Right hindlimb (tissue), 1 donor: ENCODE measurements at places on chromosomes 12 and 14.

GRCh38 chr12:65524666-65525065, 246.2 kb downstream of the MSRB3 start:
- no peak for DNase-seq

- no peak for DNase-seq
These were observed 50.1 kb downstream of the CRADD start for GRCh38 chr12:93727195-93727811.

GRCh38 chr14:69012256-69012953, 33.3 kb upstream of the ACTN1 start:
- no peak for DNase-seq

DNA sequence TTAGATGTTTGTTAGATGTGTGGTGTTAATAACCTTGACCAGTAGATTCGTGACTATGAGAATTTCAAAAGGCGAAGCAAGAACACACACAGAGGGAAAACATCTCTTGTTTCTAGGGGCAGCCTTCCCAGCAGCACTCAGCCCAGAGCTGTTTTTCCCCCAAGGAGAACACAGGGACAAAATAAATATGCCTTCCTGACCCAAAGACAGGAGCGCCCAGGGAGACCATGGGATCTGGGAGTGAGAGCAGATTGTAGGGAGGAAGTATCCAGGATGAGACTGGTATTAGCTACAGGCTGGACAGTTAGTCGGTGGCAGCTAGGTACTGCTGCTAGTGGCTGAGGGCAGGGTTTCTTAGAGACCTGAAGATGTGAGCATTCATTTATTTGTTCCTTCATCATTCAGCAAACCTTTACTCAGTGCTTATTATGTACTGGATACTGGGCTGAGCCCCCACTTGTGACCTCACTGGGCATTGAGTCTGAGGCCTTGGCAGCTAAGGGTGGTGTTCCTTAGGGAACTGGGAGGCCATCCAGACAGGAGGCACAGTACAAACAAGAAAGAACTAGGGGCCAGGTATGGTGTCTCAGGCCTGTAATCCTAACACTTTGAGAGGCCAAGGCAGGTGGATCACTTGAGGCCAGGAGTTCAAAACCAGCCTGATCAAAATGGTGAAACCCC, 469.8 kb downstream of the ZFP36L1 start:
- DNase-seq = no peak

DNA sequence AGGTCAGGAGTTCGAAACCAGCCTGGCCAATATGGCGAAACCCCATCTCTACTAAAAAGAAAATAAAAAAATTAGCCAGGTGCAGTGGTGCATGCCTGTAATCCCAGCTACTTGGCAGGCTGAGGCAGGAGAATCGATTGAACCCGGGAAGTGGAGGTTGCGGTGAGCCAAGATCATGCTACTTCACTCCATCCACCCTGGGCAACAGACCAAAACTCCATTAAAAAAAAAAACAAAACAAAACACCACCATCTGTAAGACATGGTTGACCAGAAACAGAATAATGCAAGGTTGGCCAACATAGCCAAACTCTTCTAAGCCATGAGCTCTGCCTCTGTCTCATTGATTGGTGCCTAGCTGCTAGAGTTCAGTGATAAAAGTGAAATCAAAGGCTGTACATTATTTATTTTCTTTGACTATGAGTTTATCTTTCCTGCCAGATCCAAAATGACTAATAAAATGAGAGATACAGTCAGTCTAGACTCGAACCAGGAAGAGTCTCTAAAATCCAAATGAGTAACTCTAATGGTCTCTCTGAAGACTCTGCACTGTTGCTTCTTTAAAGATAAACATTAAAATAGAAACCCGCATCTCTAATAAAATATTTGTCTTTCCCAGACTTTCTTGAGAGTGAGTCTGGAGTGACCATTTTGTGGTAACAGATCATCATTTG, 404.7 kb downstream of the DAD1 start:
- DNase-seq = no peak

- DNase-seq = no peak
These were observed 66.4 kb upstream of the TMEM263 start for GRCh38 chr12:106889326-106889725.

DNA sequence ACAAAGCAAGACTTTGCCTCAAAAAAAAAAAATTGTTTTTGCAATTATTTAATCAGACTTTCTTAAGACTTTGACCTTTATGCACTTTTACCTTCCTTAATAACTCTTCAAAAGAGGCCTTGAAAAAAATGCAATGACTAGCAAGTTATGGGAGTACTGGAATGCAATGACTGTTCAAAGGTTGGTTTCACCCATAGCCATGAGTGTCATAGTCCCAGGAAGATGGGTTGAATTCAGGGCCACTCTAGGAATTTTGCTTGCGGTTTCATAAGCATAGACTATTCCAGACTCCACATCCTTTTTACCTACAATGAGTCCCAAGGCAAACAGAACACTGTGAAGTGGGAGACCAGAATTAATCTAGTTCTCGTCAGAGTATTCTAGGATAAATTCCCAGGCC, 29.4 kb upstream of the DENND5B start:
- DNase-seq = no peak

DNA sequence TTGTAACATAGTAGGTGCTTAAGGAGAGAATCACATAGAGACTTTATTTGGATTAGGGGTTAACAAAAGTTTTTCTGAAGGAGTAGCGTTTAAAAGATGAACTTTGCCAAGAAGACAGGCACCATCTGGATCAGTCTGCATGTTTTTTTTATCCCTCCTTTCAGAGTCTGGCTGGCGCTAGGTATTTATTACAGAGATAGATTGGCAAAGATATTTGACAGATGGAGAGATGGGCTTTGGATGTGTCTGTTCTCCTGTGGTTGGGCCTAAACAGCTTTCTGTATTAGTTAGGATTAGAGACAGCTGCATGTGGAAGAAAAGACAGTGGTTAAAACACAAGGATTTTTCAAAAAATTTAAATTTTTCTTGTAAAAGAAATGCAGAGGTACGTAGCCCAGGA, 133.9 kb downstream of the C12orf75 start:
- no peak for DNase-seq

- no peak for DNase-seq
These were observed 250.3 kb upstream of the FBXO33 start for GRCh38 chr14:39682582-39682981.

DNA sequence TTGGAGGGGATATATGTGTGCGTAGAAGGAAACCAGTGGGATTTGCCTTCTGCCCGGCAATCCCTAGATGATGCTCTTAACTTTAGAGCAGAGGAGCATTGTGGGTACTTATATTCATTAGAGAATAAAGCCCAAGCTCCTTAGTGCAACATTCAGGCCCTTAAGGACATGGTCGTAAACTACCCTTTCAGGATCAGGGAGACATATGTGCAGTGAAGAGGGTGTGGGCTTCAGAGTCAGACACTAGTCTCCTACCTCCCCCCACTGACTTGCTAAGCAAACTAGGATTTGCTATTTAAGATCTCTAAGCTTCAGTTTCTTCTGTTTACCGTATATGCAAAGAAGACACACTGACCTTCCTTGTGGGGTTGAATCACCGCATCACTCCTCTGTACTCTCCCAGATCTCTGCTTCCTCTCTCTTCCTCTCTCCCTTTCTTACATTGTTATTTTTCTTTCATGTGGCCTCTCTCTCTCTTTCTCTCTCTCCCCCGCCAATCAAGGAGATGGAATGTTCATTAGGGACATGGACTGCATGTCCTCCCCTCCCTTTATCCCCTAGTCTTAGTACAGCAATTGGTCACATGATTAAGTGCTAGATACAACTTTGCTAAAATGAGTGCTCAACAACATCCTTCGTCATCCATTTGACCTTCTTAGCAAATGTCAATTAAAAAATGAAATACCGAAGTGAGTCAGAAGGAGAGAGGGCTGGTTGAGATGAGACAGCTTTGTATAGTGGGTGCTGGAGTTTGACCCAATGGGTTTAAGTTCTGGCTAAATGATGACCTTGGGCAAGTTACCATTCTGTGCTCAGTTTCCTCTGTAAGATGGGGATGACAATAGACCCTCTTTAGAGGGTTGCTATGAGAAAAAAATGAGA, 91.7 kb downstream of the TMX1 start:
- DNase-seq = no peak
